ENCODE measurements at places on chromosomes 3 and 15.

- no peak for DNase-seq
Observed at GRCh38 chr15:39595338-39596221, 14.7 kb downstream of the THBS1 start.

DNA sequence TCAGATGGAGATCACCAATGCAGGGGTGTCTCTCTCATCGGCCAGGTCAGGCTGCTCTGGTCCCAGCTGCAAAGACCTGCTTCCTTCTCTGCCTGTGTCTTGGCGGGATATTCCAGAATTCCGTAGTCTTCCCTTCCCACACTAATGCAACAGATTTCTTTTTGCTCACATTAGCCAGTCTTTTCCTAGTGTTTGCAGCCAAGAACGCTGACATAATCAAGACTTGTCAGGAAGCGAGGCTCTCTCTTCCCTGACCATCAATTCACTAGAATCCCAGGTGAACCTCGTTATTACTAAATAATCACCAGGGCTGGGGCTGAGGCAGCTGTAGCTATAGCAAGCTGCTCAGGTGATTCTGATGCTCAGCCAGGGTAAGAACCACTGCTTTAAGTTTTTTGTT lies 43.2 kb upstream of the ACKR4 start:
- no peak for DNase-seq

GRCh38 chr3:39189959-39190269 lies 2.5 kb downstream of the XIRP1 start:
- no peak for DNase-seq

DNA sequence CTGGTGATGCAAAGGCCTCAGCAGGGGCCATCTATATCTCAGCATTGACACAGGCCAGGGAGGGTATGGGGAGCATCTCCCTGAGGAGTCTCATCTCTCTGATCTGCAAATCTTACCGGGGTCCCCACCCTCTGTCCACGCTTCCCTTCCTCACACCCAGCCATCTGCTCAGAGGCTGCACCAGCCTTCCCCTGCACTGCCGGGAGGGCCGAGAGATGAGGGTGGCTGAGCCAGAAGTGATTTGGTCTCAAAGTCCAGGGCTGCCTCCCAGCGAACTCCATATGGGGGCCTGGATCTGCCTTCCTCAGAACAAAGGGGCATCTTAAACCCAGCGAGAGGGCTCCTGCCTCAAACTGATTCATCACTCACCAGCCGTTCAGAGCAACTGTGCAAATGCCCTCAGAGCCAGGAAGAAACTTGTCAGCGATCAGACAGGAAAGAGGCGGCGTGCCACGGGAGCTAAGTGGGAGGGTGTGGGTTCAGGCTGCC lies 4.6 kb downstream of the IGDCC3 start:
- DNase-seq, result no peak

DNA sequence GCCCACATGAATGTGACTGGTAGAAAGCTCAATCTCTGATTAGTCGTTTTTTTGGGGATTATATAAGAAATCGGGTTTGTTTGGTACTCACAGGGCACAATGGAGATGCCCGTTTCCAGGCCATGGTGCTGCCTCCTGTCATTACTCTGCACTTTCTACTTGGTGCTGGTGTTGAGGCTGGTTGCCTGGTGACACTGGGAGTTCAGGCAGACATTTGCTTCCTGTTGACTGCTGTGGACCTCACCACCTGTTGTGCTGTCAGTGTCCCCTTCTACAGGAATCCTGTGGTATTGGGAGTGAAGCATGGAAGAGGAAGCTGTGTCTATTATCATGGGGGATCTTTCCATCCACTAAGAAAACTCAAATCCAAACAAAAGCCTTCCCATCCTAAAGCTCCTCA lies 227.2 kb upstream of the TBL1XR1 start:
- no peak for DNase-seq

GRCh38 chr3:171183042-171183441 lies 156.5 kb upstream of the SLC2A2 start:
- DNase-seq, result no peak

Measured in left renal cortex interstitium (tissue), 4 donors.